Stimulated activated CD4-positive, alpha-beta T cell treated with anti-CD3 and anti-CD28 coated beads, Interleukin-4, amount 100 ng/mL, for 24 hours (primary cell): ENCODE measurements at places on chromosomes 4 and X.

DNA sequence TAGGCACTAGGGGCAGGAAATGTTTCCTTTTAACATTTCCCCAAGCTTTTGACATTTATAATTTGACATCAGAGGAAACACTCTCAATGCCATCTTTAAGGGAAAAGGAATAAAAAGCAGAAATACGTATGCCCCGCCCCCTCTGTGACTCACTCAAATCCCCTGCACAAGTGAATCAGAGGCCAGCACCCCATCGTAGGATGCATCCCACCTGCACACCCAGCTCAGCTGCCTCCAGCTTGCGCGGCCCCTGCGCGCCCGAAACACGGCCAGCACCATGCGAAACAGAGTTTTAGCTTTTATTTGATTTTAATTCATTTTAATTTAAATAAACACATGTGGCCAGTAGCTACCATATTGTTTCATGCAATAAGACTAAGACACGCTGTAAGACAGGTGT, 29.5 kb downstream of the ABLIM2 start:
- DNase-seq, result no peak

DNA sequence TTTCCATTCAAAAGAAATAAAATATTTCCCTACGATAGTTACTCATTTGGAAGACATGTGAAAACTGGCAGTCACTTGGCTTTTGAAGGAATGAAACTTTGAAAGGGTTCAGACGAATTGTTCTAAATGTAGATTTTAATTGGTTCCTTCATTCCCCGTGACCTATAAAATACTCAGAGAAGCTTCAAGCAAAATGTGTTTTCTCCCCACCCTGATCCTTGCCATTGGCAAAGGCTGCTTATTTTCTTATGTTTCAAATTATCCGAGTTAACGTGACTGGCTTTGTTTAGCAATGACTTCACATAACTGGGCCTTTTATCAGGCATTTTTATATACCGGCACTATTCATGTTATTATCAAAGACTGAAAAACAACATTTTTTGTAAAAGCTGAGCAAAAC, 204.1 kb upstream of the NEIL3 start:
- no peak for DNase-seq

DNA sequence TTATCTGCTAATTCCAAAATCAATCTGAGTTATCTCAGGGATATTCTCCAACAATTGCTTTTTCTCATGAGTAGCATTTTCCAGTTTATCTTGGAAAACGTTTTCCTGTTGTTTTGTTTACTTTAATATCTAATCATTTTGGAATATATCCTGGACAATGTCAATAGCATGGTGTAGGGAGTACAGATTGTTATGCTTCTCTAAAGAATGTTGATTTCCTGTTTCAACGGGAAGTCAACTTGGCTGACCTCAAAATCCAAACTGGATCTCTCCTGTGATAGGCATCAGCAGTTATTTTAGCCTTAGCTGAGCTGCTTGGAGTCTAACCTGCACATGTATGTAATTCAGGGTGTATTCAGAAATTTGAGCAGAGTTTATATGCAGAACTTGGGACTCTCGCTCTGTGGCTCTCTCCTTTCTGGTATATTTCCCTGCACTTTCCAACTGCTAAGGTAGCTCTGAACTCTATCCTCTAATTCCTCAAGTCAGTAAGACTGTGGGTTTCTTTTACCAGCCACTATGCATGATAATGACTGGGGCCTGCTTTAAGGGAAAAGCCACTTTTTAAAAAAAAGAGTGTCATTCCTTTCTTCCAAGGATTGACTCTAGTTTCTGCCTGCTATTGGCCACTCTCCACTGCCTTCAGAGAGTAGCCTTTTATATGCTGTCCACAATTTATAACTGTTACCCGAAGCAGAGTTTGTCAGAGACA, 7.7 kb downstream of the PRSS48 start:
- DNase-seq, result no peak

- DNase-seq, result no peak
Observed at GRCh38 chrX:12986164-12986779, 11.4 kb downstream of the TMSB4X start.

GRCh38 chrX:152652060-152652459, 14.4 kb downstream of the GABRQ start:
- DNase-seq, result no peak

- DNase-seq, result peak; percentile 11
Observed at GRCh38 chrX:106484233-106484632, 127.5 kb upstream of the RADX start.

- peak; percentile 88 for DNase-seq
Observed at GRCh38 chr4:81466841-81467671, 4.7 kb downstream of the RASGEF1B start.

DNA sequence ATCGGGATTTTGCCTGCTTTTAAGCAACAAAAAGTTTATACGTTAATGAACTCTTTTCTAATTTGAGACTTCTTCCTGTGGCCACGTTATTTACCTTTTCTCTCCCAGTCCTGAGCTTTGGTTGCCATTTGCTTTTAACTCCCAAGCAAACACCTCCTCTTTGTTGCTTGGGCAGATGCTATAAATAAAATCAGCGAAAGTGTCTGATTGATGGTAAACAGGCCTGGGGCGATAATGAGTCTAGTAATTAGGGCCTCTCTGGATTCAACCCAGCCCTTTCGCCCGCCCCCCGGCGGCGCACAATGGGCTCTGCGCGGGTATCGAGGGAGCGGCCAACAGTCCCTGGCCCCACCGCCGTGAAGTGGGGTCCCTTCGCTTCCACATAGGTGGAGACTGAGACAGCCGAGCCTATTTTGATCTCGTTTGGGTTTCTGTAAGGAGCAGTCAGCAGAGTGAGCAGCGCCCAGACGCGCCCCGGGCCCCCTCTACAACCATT, 790 bp downstream of the CLGN start:
- no peak for DNase-seq

GRCh38 chr4:77095101-77095821, 19.5 kb upstream of the CCNI start:
- DNase-seq, result peak; percentile 76

GRCh38 chrX:23503835-23504539, 163.3 kb upstream of the PRDX4 start:
- no peak for DNase-seq

DNA sequence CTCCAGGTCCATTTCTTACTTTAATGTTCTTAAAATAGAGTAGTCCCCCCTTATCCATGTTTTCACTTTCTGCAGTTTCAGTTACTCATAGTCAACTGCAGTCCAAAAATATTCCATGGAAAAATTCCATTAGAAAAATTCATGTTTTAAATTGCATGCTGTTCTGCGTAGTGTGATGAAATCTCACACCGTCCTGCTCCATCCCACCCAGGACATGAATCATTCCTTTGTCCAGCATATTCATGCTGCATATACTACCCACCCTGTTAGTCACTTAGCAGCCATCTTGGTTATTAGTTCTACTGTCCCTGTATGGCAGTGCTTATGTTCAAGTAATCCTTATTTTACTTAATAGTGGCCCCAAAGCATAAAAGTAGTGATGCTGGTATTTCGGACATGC, 5.4 kb upstream of the PDLIM5 start:
- DNase-seq, result no peak

DNA sequence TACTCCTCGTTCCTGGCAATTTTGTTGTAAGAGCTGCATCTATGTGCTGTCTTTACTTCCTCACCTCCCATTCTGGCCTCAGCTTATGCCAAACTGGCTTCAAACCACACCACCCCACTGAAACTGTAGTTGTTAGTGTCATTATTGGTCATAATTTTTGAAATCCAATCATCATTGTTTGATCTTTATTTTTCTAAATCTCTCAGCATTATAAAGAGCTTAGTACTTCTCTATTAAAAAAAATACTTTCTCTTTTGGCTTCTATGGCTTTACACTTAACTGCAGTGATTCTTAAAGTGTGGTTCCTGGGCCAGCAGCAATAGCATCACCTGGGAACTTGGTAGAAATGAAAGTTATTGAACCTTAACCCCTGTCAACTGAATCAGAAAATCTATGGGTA, 83.5 kb upstream of the GRPR start:
- DNase-seq, result no peak

GRCh38 chrX:48972220-48973164, 848 bp upstream of the KCND1 start:
- peak; percentile 30 for DNase-seq

- DNase-seq, result no peak
Observed at GRCh38 chrX:133384454-133384853, 30.8 kb downstream of the GPC4 start.

DNA sequence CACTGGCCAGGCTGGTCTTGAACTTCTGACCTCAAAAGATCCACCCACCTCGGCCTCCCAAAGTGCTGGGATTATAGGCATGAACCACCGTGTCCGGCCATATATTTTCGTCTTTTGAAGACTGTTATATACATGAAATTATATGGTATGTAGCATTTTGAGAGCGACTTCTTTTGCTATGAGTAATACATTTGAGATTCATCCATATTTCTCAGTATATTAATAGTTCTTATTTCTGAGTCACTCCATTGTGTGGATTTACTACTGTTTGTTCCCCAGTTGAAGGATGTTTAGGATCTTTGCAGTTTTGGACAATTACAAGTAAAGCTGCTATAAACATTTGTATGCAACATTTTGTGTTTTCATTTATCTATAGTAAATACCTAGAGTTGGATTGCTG, 34.9 kb downstream of the GNL3L start:
- DNase-seq, result no peak

GRCh38 chrX:45876206-45876605, 669.0 kb downstream of the ZNF674 start:
- DNase-seq, result no peak

DNA sequence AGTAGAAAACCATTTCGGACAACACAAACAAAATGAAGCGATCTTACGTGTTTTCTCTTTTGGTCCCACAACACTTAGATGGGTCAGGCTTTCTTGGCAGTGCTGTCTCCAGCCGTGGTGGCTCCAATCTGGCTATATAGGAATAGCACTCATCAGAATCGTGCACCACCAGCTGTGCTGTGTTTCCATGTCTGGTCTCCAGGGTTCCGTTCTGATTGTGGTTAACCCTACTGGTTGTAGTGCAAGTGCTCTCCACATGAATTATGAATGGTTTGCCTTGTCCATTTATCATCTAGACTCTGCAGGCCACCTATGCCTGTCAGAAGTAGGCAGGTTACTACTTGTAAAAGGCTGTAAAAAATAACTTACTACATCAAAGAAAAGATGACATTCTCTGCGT, 536.3 kb downstream of the IQCM start:
- no peak for DNase-seq

DNA sequence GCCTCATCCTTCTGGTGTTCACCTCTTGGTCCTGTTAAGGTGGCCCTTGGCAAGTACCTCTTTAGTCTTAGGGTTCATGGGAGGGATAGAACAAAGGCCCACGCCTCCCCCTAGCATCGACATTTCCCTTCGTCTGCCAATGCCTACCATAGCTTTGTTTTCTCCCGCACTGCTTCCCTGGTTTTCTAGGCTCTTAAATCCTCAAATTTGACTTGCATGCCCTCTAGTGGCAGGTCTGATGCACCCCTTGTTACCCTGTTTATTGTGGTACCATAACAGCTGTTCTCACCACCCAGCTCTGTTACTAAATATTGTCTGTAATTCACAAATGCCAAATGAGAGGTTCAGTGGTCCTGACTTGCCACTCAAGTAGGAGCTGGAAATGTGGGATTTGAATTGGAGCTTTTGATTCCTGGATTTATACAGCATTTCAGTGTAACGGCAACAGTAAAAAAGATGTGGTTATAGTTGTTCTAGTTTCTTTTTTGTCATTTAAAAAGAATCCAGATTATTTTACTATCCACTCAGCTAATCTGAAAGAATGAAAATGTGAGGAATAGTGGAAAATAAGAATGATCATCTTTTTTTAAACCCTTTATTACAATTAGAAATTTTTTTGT, 100.1 kb downstream of the REPS2 start:
- peak; percentile 46 for DNase-seq

- DNase-seq, result no peak
Observed at GRCh38 chrX:3697701-3698279, 15.7 kb downstream of the PRKX start.

DNA sequence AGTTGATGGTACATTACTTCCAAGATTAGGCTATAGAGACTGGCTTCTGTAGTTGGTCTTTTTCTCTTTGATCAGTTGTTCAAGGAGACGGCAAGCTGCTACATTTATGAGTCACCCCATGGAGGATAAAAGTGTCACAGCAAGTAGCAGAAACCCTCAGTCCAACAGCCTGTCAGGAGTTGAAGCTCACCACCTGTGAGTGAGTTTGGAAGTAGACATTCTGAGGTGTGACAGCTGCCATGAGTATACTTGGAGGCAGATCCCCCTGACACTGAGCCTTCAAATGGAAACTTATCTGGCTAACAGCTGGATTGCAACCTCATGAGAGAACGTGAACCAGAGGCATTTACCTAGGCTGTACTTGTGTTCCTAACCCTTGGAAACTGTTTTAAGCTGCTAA, 68.0 kb downstream of the CCNG2 start:
- DNase-seq, result no peak

GRCh38 chrX:103613362-103613890, 5.7 kb downstream of the TCEAL3 start:
- DNase-seq, result no peak

- DNase-seq, result no peak
Observed at GRCh38 chrX:132741689-132742088, 216.7 kb downstream of the HS6ST2 start.

DNA sequence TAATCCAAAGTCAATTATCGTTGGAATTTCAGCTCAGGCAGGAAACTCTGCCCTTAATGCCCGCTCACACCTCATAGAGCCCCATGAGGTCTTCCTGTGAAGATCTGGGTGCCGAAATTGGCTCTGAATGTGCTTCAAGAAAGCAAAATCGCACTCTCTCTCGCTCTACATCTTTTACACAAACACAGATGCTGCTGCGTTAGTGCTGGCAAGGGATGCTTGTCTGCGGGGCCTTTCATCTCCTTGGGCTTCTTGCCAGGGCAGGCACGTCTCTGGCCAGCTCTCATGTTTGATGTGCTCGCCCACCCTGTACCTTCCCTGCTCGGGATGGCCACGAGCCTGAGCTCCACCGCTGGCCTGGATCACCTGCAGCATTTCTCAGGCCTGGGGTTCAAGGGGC, 66.5 kb downstream of the CLCN4 start:
- no peak for DNase-seq

DNA sequence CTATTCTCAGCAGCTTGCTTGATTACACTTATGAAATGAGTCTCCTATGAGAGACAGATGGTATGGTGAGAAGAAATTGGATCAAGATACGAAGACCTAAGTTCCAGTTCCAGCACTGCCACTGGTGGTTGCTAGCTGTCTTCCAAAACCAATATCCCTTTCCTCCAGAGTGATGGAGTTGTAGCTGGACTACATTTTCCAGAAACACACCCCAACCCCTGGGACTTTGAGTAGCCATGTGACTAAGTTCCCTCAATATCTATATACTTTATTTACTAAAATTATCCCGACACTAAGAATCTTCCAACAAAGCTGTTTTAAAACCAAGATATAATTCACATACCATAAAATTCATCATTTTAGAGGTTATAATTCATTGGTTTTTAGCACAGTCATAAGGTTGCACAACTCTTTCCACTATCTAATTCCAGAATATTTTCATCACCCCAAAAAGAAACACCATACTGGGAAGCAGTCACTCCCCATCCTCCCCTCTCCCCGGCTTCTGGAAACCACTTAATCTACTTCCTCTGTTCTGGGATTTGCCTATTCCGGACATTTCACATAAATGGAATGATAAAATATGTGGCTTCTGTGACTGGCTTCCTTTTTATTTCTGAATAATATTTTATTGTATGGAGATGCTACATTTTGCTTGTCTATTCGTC, 118.0 kb downstream of the MANBA start:
- no peak for DNase-seq
